ENCODE measurements at places on chromosomes 5 and 9.

GRCh38 chr5:147410496-147411358 lies 99.1 kb downstream of the DPYSL3 start:
- DNase-seq = no peak

GRCh38 chr5:9545992-9546851 lies at the start of gene SEMA5A:
Gene SEMA5A (minus strand): TSS chr5:9546075. CDS start chr5:9379946, 166,129 bp downstream.
- DNase-seq = peak; percentile 13

GRCh38 chr5:74361406-74362358 lies 278.8 kb downstream of the ENC1 start:
- no peak for DNase-seq

GRCh38 chr5:103582364-103582763 lies 19.8 kb upstream of the NUDT12 start:
- no peak for DNase-seq

GRCh38 chr9:128469070-128469469 lies 13.3 kb downstream of the ODF2 start:
- no peak for DNase-seq

- DNase-seq = no peak
These were observed 134.6 kb upstream of the PHYKPL start for GRCh38 chr5:178366998-178367735.

GRCh38 chr9:107480386-107480789 lies 9.2 kb downstream of the KLF4 start:
- DNase-seq = no peak

GRCh38 chr5:133781436-133782225 lies 169.3 kb upstream of the FSTL4 start:
- no peak for DNase-seq

GRCh38 chr9:118091226-118091625 lies 387.0 kb downstream of the TLR4 start:
- DNase-seq = no peak

DNA sequence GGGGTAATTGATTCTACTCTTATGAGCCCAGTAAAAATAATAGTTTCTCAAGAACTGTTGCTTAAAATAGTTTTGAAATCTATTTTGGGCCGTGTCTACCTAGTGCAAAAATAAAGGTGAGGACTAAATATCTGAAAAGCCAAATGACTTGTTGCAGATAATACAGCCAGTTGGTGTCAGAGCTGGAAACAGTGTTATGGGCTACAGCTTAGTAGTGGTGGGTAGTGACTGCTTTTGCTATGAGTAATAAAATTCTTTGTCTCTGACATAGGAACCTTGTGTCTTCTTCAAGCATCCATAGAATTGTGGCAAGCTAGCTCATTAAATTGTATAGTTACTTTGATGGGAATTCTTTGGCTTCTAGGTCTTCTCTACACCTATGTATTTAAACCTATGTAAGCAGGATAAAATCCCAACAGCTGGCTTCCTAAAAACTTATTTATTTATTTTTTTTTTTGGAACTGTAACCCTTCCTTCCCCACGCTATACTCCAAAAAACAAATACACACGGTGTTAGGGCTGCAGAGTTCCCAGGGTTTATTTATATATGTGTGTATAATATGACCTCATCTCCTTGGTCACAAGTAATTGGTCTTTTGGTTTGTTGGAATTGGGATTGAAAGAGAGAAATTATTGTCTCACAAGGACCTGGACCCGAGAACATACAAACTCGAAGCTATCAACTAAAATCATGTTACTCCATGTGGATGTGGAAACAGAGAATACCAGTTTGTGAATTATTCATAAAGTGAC lies 138.0 kb downstream of the NUDT12 start:
- DNase-seq = no peak

- DNase-seq = no peak
These were observed 44.8 kb downstream of the SNCAIP start for GRCh38 chr5:122356855-122357254.

- DNase-seq = no peak
These were observed 5.1 kb downstream of the MGAT4B start for GRCh38 chr5:179801304-179802206.

- no peak for DNase-seq
These were observed 60.9 kb upstream of the UBAC1 start for GRCh38 chr9:136021872-136022681.

GRCh38 chr9:113695901-113696300 lies 180.2 kb upstream of the ZNF618 start:
- no peak for DNase-seq

GRCh38 chr5:178174456-178174855 lies 12.7 kb downstream of the GMCL2 start:
- no peak for DNase-seq

GRCh38 chr9:127734247-127734746 lies 797 bp downstream of the TOR2A start:
- no peak for DNase-seq

GRCh38 chr9:70499621-70500020 lies 85.2 kb upstream of the KLF9 start:
- no peak for DNase-seq

- DNase-seq = no peak
These were observed 26.7 kb downstream of the CYFIP2 start for GRCh38 chr5:157292599-157292998.

DNA sequence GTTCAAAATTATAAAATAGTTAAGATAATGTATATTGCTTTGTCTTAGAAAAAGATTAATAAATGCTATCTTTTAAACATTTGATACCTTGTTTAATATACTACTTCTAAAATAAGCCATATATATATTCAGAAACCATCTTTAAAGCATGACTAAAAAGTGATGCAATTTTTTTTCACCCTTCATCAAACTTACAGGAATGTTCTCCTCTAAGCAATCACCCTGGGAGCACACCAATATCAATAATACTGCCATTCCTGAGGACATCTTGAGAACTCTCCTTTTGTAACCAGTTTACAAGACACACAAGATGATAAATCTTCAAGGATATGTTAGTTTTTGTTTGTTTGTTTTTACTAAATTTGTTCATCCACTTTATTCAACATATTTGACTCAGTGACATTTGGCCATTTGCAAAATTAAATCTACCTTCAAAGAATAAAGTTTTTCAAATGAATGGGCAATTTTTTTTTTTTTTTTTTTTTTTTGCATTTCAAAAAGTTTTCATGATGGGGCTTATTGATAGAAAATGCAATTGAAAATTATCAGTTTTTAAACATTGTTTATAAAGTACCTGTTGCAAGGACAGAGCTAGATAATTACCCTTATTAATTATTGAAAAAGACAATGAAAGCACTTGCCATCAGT lies 17.2 kb downstream of the FOXD1 start:
- DNase-seq = no peak

GRCh38 chr9:70085241-70085640 lies 41.6 kb downstream of the MAMDC2 start:
- peak; percentile 16 for DNase-seq

- DNase-seq = no peak
These were observed 25.6 kb upstream of the ARRDC3 start for GRCh38 chr5:91408710-91409109.

- no peak for DNase-seq
These were observed 41.8 kb upstream of the TCF7 start for GRCh38 chr5:134072471-134073210.

DNA sequence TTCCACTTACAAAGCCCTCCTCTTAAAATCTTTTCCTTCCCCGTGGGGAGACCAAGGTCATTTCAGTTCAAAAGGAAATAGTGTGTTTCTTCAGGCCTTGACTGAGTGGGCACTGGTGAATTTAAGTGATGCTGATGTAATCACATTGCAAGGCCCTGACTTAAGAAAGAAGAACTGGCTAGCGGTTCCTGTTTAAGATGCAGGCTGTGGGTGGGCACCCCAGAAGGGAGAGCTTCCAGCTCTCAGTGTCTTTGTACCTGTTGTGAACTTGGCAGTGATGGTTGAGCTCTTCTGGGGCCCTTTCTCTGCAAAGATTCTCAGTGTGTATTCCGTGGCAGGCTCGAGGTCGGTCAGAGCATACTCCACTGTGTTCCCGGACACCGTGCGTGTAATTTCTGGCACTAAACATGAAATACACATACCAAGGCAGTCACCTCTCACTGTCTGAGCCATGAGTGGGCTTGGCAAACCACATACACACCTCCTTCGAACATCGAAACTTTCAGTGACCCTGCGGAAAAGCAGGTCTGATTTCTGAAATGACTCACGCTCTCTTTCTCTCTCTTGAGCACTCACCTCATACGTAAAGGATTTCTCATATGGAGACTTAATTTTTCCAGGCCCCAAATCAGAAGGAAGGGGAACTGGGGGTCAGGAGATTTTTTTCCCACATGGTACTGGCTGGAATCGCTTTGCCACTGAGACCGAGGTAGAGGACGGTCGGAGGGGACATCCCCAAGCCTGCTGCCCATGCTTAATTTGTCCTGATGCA lies 81.9 kb downstream of the TNC start:
- no peak for DNase-seq

Data from iPS DF 6.9 (cell line).